SW480 (cell line): ENCODE measurements at places on chromosomes 5 and 9.
A peak's percentile ranks its signal among the peaks of the same experiment; 100 is the strongest.

DNA sequence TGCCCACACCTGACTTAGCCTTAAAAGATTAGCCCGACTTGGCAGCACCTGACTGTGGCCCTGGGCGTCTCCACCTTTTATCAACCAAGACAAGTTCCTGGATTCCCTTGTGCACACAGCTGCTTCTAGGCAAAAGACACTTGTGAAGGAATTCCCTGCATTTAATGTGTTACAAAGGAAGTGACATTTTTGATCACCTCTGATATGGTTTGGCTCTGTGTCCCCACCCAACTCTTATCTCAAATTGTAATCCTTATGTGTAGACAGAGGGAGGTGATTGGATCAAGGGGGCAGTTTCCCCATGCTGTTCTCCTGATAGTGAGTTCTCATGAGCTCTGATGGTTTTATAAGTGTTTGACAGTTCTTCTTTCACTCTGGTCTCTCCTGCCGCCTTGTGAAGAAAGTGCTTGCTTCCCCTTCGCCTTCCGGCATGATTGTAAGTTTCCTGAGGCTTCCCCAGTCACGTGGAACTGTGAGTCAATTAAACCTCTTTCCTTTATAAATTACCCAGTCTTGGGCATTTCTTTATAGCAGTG is 2.6 kb upstream of the CPEB4 start:
- no peak for DNase-seq

GRCh38 chr5:89584339-89584956 is 701.5 kb upstream of the MEF2C start:
- peak; percentile 9 for DNase-seq

GRCh38 chr5:64865662-64866061 is 96.9 kb downstream of the CWC27 start:
- DNase-seq, result no peak

- DNase-seq, result no peak
These were observed 161.8 kb upstream of the ELL2 start for GRCh38 chr5:96123418-96123817.

DNA sequence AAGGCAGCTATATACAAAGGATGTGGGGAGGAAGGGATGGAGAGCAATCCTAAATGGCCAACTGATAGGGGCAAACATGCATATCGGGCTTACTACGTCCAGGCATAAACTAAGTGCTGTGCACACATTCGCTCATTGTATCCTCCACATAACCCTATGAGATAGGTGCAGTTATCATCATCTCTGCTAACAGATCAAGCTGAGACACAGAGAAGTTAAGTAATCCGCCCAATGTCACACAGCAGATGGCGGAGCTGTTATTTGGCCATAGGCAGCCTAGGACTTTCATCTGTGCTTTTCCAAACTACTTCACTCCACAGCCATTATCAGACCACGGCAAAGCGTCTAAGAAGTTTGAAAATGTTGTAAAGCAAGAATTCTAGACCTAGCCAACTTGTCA is 197.5 kb downstream of the RGS3 start:
- DNase-seq, result no peak

GRCh38 chr9:7210854-7211637 is 453.3 kb downstream of the KDM4C start:
- no peak for DNase-seq

DNA sequence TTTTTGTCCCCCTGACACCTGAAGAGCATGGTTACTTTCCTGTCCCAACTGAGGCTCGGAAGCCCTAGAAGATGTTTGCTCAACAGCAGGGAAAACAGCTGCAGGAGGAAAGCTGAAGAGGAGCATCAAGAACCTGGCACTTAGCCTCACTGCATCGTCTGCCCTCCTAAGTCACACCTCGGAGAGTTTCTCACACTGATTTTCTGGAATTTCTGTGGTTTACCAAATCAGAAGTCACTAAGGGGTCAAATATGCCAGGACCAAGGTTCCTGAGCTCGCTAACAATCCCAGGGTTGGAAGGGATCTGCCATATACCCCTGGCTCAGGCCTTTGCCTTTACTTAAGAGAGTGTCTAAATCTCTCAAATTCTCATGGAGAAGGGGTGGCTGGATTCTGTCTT is 5.3 kb downstream of the IL12B start:
- no peak for DNase-seq

DNA sequence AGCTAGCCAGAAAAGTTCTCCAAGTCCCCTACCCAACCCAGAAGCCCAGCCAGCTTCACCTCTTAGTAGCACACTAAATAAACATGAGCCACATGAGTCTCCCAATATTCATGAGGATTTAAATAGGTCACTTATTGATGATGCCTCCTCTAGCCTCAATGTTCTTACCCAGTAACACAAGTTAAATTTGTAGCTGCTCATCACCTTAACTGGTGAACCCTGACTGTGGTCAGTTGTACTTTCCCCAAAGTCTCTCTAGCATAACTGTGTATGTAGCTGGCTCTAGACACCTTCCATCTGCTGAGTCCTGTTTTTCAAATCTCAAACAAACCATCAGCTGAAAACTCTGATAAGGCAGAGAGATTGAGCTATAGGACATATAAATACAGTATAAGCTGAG is 100.3 kb upstream of the ELAVL2 start:
- no peak for DNase-seq

DNA sequence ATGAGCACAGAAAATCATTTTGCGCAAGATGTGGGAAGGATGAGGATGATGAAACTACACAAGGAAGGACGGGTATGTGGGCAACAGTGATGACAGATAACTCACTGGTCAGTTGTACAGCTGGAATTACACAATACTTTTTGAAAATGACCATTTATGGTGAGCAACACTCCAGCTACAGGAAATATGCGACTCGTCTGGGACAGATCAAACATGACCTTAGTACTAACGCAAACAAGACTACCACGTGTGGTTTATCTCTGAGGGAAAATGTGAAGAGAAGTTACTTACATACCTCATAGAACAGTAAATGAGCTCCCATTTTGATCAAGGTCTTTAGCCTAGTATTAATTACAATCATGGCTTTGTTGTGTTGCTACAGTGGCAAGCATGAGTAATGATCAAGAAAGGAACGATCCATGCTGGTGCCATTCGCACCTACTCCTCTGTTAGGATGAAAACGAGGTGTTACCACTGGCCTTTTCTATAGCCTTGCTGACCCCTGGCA is 456.9 kb downstream of the BNC2 start:
- peak; percentile 30 for DNase-seq

DNA sequence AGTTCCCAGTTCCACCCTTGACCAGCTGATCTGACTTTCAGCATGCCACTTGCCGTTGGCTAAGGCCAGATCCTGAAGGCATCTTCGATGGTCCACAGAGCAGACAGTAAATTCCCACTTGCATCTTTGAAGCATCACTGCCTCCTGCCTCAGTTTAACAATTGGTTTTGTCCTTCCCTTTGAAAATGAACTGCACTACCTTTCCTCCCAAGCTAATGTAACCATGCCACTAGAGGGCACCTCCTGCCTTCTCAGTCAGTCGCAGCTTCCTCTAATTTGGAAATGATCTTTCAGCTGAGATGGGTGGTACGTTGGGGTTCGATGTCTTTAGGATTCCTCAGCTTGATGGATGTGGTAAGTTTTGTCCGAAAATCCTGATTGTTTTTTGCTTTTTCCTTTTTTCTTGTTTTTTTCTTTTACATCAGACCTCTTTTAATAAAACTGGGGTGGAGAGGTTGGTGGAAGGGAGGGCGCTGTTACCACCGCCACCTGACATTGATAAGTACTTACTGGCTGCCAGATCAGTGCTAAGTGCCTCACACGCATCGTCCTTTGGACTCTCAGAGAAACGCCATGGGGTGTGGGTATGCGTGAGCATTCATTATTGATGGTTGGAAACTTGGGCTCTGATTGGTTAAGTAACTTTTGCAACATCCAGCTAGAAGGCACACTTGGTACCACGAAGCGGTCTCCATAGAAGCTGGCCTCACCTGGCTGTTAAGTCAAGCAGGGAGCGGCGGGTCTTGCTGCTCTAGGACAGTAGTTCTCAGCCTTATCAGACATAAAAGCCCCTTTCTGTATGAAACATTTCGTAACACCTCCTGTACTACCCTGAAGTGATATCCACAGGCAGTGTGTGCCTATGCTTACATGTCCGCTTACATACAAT is 16.9 kb downstream of the PTTG1 start:
- peak; percentile 84 for DNase-seq

DNA sequence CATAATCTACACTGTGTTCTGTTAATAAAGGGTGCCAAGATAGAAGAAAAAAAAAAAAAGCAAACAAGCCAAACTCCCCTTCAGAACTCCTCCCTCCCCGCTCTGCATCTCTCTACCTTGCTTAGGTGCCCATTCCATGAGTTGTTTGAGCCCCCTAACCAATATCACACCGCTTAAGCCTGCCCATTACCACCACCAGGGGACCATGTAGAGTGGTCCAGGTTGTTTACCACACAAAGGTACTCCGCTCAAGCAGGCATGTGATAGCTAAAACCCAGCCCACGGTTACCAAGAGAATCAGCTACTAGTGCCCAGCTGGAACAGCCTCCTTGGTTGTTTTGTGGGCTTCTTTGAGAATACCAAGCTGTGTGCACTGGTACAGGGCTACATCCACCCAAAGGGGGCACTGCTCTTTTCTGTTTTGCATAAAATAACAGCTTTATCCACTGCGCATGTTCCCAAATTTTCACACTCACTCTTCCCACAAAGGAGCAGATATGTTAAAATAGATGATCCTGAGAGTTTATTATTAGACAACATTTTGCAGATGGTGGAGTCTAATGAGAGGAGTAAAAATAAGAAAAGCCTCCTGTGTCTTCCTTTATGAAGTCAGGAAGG is 304.1 kb downstream of the DEPDC1B start:
- no peak for DNase-seq

DNA sequence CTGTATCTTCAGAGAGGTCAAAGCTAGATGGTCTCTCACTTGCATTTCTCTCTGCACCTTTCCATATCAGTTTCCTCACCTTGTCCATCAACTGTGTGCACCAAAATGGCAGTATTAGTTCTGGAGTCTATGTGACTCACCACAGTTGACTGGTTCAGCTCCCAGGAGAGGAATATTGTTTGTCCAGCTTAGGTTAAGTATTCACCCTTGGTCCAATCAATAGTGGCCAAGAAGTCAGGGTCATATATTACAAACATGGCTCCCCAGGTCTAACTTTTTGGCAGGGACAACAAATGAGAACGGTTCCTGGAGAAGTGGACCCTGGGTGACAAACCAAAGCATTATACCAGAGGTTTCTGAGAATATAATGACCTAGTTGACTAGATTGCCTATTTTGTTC is 24.9 kb upstream of the CDC23 start:
- no peak for DNase-seq

DNA sequence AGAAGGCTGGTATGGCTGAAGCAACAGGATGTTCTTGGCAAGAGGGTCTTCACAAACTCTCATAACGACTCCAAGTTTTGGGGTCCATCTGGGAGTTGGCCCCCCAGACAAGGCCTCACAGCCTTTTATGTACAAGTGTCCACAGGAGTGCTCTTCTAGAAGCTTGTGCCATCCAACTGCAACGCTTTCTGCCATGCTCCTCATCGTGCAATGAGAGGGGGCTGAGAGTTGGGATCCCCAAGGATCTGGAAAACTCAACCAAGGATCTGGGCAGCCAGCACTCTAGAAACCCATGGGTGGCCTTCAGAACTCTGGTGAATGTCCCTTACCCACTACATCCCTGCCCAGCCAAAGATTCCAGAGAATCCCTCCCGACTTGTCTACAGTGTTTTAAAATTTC is 8.5 kb upstream of the AMBP start:
- DNase-seq, result no peak

DNA sequence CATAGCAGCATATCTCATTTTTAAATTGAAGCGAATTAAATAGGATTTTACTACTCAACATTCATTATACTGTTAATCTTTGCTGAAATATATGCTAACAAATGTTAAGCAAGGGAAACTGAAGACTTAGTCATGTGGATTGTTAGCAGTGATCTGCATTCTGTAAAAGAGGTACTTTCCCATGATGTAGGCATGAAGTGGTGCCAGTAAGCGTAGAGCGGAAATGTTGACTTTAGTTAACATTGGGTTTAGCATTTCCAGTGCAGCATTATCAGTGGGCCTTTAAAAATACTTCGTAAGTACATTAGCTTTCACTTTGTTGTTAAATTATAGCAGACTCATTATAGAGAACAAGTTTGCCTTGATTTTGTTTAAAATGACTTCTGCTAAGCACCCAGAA is 130.3 kb downstream of the CDC42SE2 start:
- no peak for DNase-seq

DNA sequence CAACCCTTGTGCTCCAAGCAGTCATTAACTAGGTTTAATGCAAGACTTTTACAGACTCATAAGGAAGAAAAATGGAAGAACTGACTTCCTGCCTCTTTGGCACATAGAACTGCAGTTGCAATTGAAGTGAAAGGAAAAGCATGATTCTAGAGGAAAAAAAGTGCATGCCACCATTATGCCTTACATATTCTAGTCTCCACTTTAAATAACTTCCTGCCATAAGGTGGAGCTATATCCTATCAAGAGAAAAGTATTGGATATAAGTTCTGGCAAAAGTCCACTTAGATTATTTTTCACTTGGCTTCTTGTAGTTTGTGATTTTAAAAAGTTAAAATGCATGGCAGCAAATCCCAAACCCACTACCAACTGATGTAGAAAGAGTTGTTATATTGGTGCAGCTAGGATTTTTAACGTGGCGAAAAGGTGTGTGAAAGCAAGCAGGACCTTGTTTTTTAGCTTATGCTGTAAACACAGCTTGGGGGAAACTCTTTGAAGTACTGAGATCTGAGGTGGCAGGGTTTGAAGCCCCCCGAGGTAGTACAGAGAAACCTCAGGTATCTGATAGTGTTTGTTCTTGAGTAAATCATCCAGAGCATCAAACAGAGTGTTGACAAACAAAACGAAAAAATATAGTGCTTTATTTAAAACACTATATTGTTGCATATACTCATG is 117.9 kb downstream of the ANXA1 start:
- DNase-seq, result peak; percentile 42

- DNase-seq, result no peak
These were observed 104.2 kb upstream of the ELL2 start for GRCh38 chr5:96065685-96066385.

DNA sequence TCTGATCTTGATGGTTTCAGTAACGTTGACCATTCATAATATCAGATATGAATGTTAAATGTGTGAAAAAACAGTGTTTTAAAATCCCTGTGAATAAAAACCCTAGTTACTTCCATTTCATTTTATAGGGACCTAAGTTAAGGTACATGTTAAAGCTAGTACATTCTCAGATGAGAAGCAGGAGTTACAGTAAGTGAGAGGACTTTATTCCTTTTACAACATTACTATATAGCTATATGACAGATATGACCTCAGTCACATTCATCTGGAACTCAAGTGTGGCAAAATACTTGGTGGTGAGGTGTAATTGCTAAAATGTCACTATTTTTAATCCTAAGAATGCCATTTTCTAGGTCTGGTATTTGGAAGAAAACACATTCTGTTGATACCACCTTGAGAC is 96.4 kb downstream of the OXCT1 start:
- no peak for DNase-seq

DNA sequence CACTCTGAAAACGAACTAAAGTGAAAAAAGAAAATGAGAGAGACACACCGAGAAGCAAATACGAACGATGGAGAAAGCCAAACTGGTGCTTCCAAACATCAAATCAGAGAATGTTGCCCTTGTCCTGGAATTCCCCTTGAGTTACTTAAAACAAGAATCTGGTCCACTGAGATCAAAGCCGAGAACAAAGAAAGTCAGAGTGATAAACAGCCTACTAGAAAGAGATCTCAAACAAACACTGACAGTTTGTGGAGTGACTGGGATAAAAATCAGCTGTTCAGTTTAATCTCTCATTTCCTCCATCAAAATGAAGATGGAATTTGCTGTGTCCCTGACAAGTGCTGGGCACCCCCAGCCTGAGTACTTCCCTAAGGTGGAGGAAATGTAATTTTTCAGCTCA is 582.6 kb downstream of the NR2F1-AS1 start:
- no peak for DNase-seq
